Hematopoietic multipotent progenitor cell treated with erythropoietin and hydrocortisone succinate and interleukin-3 and kit ligand, for 8 days (in vitro differentiated cells): ENCODE measurements at places on chromosomes 5 and 9.

GRCh38 chr9:4821133-4821532 is 28.4 kb downstream of the RCL1 start:
- DNase-seq, result no peak

GRCh38 chr5:171155621-171156020 is 153.4 kb upstream of the TLX3 start:
- DNase-seq, result no peak

- DNase-seq, result peak; percentile 20
Measured at GRCh38 chr5:90888511-90889324, 330.1 kb downstream of the ADGRV1 start.

GRCh38 chr9:127809540-127810377 is 7.1 kb downstream of the FPGS start:
- DNase-seq, result peak; percentile 37

DNA sequence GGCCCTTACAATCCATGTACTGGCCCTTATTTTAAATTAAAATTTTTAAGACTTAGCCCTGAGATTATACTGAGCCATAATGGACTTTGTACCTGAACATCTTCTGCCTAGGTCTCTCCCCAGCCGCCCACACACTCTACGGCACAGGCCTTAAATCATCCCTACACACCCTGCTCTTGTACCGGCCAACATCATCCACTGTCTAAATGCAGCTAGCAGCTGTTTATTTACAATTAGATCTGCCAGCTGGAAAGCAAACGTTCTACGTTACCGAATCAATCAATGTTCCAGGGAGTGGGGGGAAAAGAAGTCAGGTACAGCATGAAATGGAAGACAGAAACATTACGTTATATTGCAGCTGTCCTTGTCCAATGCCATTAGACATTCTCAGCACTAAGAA is 88.4 kb upstream of the GRAMD2B start:
- DNase-seq, result no peak

DNA sequence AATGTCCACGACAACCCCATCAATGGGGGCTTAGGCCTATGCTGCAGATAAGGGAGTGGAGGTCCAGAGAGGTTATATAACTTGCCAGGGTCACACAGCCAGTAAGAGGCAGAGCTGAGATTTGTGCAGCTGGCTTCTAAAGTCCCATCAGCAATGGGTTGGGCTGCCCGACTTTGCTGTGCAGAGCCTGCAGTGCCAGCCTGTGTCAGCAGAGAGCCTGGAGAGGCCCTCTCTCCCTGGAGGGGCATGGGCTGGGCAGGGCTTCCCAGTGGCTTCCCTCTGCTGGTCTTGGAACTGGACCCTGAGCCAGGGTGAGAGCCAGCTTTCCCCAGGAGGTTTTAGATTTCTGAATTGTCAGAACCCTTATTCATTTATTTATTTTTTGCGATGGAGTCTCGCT is 77.2 kb upstream of the RAPGEF1 start:
- DNase-seq, result no peak

DNA sequence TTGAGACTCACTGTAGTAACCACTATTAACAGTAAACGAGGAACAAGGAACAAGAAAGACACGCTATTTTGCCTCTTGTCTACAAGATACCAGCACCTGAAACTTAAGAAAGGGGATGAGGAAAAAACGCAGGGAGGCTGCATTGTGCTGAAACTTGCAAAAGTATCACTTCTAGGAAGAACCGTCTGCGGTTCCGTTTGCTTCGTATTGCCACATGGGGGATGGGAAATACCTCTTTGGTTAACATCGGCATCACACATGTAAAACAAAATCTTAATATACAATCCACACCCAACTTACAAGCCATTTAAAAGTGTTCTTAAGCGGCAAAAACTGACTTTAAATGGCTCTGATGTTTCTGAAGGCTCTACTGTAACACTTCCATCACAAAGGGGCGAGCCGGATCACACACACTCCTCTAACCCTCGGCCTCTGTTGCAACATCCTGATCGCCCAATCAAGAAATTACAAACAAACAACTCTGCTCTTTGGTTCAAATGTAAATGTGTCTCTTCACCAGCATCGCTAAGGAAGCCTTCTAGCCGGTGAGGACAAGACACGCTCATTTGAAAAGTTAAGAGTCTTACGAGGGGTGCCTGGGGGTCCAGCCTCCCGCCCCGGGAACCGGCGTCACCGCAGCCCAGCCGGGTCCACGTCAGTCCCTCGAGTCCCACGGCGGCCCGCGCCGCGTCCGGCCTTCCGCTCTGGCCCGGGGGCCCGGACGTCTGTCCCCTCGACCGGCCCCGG is 621 bp downstream of the SEC16A start:
- peak; percentile 36 for DNase-seq

DNA sequence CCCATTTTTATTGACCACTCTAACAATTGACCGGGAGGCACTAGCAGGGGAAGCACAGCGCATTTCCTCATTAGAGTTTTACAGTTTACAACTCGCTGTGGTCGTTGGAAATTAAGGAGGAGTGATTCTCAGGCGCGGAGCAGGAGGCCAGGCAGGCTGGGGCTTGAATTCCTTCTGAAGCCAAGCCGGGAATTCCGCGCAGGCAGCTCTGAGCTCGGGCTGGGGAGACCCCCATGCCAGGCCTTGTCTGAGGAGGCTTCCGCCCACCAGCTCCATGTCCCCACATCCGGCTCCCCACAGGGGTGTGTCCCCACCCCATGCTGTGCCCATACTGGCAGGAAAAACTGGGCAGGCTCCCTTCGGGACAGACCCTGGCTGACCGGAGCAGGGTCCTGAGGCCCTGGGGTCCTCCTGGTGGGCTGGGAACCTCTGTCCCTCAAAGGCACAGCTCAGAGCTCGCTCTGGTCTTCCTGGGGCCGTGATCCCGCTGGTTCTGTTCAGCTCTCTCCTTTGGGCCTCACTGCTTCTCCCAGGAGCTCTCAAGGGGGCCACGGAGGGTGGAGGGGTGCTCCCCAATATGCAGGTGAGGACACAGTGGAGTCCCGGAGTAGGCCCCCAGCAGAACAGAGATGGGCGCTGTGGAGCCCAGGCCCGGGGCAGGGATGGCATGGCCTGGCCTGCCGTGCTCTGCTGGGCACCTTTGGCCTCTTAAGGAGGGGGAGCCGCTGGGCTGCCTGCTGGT is 1.3 kb upstream of the NRARP start:
- no peak for DNase-seq

GRCh38 chr9:87840134-87840533 is 42.5 kb upstream of the SPATA31E1 start:
- DNase-seq, result no peak

- DNase-seq, result no peak
Measured at GRCh38 chr5:151001436-151001835, 19.0 kb upstream of the GPX3 start.

- peak; percentile 85 for DNase-seq
Measured at GRCh38 chr9:77882294-77882693, 149.3 kb downstream of the GNAQ start.

DNA sequence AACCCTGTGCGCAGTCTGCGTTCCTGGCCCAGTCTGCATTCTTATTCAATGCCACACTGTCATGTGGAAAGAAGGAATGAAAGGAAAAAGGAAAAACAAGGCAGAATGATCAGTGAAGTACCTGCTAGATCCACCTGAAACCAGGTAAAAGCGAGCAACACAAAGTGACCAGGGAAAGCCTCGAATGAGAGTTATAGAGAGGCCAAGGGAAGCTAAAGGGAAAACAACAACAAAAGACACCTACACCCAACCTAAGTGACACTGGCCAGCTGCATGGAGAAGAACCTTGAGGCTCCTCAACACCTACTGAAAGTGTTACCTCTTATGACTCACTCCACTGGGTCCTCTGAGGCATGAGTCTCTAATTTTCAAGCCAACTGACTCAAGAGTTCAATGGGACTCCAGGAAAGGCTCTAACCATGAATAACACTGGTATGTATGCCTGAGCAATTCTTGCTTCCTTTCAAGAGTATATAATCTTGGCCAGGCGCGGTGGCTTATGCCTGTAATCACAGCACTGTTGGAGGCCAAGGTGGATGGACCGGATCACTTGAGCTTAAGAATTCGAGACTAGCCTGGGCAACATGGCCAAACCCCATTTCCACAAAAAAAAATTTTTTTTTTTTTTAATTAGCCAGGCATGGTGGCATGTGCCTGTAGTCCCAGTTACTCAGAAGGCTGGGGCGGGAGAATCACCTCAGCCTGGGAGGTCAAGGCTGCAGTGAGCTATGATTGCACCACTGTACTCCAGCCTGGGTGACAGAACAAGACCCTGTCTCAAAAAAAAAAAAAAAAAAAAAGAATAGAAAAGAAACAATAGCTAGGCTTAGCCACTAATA is 29.0 kb downstream of the MTMR12 start:
- no peak for DNase-seq

DNA sequence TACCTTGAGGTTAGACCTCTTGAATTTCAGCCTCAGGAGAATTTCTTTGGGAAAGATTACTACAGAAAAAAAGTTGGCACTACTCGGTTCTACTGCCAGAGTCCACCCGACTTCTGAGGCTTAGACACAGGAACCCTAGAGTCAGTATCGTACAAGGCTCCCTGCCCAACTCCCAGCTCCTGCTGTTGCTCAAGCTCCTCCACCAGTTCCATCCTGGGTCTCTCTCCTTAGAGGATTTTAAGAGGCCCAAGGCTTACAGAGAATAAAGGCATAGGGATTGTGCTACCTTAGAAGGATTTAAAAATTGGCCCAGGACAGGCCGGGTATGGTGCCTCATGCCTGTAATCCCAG is 29.0 kb upstream of the SSBP2 start:
- no peak for DNase-seq

GRCh38 chr5:43422143-43422542 is 10.0 kb upstream of the CCL28 start:
- no peak for DNase-seq

DNA sequence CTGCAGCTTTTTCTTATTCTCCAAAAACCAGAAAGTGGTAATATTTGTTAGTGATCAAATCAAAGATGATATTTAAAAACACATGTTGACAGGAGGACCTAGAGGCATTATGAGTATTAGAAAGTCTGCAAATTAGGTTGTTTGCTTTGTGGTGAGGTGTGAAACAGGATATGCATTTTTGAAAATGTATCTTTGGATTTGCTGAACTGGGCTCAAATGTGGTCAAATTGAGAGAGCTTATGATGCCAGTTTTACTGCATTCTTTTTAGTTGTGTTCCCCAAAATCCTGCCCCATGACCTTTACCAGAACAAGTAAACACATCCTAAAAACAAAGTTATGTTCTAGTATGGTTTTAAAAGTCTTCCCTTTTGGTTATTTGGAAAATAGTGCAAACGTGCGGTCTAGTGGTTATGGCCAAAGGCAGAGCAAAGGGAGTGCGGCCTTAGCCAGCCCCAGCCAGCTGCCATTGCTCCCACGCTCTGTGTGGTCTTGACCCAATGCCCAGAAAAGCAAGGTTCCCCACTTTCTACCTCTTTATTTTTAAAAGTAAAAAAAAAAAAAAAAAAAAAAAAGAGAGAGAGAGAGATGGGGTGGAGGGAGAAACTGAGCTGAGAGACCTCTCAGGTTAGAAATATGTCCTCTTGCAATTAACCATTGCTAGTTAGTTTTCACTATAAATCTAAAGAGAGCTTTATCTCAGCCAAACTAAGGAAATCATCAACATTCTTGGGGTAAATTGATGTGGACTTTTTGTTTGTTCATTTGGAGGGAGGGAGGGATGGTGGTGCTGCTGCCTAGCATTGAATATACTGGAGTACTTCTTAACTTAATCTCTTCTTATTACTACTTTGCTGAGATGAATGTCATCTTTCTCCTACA is 176.6 kb downstream of the ARHGAP26 start:
- DNase-seq, result no peak

- DNase-seq, result no peak
Measured at GRCh38 chr5:149849280-149849965, 95.2 kb downstream of the PDE6A start.

DNA sequence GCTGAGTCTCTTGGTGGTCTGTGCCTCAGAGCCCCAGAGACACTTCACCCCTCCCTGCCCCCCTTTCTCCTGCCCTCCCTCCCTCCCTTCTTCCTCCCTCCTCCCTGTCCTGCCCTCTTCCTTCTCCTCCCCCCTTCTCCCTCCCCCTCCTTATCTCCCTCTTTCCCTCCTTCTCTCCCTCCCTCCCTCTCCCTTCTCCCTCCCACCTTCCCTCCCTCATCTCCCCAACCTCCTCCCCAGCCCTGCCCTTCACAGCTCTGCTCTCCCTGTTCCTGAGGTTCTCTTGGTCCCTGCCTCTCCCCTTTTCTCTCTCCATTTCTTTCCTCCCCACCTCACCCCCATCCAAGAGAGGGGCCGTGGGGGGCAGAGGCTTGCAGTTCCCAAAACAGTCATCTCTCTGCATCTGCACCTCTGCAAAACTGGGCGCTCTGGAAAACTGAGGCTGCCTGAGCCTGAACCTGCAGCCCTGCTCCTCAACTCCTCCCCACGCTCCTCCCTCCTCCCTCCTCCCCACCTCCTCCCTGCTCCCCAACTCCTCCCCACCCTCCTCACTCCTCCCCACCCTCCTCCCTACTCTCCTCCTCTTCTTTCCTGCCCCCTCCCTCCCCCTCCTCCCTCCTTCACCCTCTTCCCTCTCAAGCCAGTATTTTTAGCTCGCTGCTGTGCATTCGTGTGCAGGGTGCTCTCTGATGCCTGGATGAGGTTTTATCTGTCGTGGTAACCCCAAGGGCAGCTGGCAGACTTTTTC is 219.1 kb downstream of the C9orf50 start:
- DNase-seq, result peak; percentile 7

GRCh38 chr9:131438190-131438589 is 44.3 kb downstream of the PRRC2B start:
- DNase-seq, result no peak

DNA sequence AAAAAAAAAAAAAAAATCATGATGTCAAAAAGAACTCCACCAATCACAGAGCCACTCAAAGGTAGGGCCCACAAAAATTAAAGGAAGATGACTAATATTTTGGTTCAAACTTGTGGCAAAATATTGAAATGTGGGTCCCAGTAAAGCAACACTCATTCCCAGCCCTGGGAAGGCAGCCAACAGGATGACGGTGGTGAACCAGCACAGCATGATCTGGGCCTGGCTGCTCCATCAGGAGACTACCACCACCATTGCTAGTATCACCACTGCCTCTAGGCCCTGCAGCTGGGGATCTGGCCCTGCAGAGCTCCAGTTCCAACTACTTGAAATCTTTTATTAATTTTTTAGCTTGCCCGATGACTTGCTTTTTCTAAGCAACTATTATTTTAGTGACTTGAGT is 206.8 kb upstream of the ITGA1 start:
- DNase-seq, result no peak

- no peak for DNase-seq
Measured at GRCh38 chr5:75303419-75303818, 33.6 kb upstream of the HMGCR start.
